Brain microvascular endothelial cell (primary cell): ENCODE measurements at places on chromosomes 16 and 17.

DNA sequence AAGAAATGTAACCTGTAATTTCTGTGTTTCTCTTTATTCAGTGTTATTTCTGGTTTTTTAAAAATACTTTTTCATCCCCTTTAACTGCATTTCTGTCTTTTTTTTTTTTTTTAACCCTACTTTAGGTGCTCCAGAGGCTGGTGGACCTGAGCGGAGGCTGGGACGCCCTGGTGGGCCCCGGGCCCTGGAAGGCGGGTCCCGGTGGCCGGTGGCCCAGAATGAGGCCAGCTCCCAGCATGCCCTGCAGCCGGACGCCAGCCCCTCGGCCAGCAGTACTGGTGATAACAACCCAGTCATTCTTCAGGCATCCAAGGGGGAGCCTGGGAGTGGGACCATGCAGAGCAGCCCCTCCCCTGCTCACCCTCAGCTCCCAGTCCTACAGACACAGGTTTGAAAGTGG, 1.5 kb downstream of the SRCAP start:
- peak; percentile 63 for DNase-seq

DNA sequence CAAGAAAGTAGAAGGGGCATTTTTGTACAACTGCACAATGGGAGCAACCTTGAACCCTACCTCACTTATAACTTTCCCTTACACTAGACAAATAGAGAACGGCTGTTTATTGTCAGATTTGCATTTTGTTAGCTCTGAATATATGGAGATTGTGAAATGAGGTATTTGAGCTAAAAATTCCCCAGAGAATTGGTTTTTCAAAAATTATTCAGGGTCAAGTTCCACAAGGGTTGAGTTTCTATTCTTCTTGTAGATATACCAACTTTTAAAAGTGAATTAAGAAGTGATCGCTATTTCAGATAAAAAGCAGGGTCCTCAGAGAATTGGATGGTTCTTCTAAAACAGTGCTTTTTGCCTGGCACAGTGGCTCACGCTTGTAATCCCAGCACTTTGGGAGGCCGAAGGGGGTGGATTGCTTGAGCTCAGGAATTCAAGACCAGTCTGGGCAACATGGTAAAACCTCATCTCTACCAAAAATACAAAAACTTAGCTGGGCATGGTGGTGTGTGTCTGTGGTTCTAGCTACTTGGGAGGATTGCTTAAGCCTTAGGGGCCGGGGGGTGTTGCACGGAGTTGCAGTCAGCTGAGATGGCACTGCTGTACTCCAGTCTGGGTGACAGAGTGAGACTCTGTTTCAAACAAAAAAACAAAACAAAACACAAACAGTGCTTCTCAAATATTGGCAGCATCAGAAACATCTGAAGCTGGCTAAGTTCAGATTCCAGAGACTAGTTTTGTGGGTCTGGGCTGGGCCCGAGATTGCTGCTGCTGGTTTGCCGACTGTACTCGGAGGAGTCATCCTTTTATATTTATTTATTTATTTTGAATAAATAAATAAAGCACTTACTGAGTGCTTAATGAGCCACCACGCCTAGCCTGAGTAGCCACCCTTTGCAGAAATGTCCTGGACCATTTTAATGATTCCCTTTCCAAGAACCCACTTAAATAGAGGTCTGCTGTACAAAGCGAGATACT, 50.9 kb downstream of the PECAM1 start:
- DNase-seq = no peak

- peak; percentile 9 for DNase-seq
Observed at GRCh38 chr16:53053967-53054669, 673 bp upstream of the CHD9 start.

- no peak for DNase-seq
Observed at GRCh38 chr17:10633738-10634379, 23.2 kb downstream of the MYH3 start.

DNA sequence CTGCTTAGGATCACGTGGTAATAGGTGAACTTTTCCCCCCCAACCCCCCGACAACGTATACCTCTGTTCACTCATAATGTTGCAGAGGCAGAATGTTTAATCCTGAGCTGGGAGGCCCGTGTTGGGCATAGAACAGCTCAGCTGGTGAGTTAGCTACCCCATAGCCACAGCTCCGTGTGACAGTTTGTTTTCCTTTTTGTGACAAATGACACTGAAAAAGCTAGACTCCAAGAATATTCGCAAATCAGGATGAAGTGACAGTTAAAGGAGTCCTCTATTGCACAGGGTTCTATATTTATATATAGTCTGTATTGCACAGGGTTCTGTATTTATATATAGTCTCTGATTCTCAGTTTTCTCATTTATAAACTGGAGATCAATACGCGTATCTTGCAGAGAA, 33.8 kb downstream of the MYH13 start:
- no peak for DNase-seq

GRCh38 chr17:75074532-75074931, 13.2 kb upstream of the SLC16A5 start:
- no peak for DNase-seq

DNA sequence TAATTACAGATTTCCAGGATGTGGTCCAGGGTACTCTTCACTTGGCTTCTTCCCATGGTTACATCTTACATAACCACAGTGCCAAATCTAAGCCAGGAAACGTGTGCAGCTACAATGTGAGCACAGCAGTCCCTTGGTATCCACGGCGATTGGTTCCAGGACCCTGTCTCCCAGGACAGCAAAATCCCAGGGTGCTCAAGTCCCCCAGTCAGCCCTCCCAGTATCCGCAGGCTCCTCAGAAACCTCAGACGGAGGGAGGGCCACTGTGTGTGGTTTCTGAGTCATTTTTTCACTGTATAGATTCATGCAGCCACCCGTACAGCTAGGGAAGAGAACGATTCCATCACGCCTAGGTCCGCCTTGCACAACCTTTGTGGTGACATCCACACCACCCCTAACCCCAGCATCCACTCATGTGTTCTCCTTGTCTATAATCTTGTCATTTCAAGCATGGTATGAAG, 11.1 kb upstream of the ATP2C2 start:
- DNase-seq = peak; percentile 56

DNA sequence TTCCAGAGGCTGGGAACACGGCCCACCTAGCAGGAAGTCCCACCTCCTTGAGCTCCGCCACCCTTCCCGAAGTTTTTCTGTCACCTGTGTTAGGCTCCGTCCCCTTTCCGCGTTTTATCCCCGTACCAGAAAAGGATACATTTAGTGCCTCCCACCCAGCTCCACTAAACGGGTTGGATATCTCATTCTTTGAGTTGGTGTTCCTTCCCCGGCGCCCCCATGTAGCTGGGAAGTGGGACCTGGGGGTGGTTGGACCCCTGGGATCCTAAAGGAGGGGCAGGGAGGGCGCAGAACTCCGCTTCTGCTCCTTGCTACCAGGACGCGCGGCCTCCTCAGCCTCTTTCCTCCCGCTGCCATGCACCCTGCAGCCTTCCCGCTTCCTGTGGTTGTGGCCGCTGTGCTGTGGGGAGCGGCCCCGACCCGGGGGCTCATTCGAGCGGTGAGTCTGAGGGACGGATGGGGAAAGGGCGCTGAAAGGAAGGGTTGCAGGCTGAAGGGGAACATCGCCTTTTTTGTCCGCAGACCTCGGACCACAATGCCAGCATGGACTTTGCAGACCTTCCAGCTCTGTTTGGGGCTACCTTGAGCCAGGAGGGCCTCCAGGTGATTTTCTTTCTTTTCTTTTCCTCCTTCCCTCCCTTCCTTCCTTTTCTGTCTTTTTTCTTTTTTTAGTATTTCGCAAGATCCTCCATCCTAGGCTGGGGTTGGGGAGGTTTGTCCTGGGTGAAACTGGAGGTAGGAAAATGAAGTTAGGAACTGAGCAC, 669 bp downstream of the RNF167 start:
- DNase-seq = no peak

DNA sequence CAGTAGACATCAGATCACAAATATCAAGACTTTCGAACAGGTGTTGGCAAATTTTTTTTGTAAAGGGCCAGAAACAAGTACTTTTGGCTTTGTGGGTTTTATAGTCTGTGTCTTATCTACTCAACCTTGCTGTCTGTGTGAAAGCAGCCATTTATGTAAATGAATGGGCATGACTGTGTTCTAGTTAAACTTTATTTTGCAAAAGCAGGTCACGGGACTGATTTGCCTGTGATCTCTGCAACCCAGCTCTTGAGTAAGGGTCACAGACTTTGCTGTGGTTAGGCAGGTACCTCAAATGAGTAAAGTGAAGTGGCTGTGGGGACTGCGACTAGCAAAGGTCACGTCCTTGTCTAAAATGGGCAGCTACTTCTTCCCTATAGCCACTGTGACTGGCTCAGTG, 136.5 kb downstream of the FTO start:
- DNase-seq = no peak

- no peak for DNase-seq
Observed at GRCh38 chr17:32772453-32773025, 104.4 kb downstream of the MYO1D start.

- no peak for DNase-seq
Observed at GRCh38 chr17:75734674-75735294, 13.5 kb downstream of the ITGB4 start.

- peak; percentile 69 for DNase-seq
Observed at GRCh38 chr17:49031965-49032928, 35.1 kb downstream of the IGF2BP1 start.

- DNase-seq = no peak
Observed at GRCh38 chr17:57067162-57067561, 17.9 kb upstream of the AKAP1 start.
